KG1 (cell line): ENCODE measurements at places on chromosomes 1 and 21.
A peak's percentile ranks its signal among the peaks of the same experiment; 100 is the strongest.

- DNase-seq = no peak
Measured at GRCh38 chr21:32819694-32820093, 48.1 kb upstream of the PAXBP1 start.

GRCh38 chr1:182688436-182689205, 4.2 kb upstream of the RGS8 start:
- DNase-seq = no peak

DNA sequence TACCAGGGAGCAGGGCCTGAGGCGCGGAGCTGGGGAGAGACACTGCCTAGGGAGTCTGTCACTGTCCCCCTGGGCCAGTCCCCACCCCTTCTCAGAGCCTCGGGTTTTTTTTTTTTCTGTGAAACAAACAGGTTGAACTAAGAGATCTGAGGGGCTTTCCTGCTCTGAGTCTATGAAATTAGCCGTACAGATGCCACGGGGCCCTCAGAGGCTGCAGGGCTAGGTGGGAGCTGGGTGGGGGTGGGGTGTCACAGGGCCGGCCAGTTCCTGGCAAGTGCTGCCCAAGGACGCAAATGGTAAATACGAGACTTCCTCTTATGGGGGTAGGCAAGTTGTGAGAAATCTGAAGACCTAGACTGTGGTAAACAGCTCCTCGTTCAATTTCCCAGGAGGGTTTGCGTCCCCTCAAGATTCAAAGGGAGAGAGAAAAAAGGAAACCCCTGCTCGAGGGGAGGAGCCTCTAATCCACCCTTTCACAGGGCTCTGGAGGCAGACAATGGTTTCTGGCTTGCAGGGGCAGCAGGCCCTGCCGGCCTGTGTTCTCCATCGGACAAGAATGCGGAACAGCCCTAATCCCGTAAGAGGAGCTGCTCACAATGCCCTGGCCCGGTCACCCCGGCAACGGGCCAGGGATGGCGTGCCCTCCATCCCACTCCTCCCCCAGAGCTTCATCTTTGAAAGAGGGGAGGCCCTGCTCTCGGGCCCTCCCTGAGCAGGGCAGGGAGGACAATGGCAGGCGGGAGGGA, 7.8 kb downstream of the NUAK2 start:
- DNase-seq = no peak

- DNase-seq = no peak
Measured at GRCh38 chr21:40057331-40057730, 190.1 kb downstream of the PCP4 start.

- DNase-seq = no peak
Measured at GRCh38 chr21:36695671-36696389, 3.1 kb upstream of the SIM2 start.

DNA sequence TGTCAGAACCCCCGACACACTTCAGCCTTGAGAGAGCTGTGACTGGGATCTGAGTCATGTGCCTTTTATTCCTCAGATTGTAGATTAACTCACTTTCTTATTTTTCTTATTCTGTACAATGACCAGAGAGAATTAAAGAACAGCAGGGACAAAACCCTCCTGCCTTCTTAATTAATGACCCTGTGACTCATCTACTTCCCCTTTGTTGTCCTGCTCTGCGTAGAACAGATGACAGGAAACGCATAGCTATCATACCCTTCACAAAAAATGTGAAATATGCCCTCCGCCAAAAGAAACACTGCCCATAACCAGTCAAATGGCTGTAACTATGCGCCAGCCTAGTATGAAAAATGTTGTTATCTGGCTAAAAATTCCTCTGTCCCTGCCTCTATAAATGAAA, 9.1 kb upstream of the PADI2 start:
- peak; percentile 59 for DNase-seq

DNA sequence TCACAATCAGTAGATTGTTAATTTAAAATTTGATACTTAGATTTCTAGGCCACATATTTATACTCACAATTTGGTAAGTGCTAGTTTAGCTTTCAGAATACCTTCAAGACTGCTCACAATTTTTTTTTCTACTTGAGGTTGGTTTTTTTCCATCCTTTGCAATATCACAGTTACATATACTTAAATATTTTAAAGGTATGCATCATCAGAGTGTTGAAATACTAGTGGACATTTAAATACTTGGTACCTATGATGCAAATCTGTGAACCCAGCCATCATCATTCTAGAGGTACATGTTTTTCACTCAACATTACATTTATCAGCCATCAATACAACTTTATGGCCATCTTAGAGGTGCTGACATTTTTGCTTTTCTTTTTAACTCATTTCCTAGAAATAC, 6.2 kb upstream of the LRRC40 start:
- DNase-seq = no peak

DNA sequence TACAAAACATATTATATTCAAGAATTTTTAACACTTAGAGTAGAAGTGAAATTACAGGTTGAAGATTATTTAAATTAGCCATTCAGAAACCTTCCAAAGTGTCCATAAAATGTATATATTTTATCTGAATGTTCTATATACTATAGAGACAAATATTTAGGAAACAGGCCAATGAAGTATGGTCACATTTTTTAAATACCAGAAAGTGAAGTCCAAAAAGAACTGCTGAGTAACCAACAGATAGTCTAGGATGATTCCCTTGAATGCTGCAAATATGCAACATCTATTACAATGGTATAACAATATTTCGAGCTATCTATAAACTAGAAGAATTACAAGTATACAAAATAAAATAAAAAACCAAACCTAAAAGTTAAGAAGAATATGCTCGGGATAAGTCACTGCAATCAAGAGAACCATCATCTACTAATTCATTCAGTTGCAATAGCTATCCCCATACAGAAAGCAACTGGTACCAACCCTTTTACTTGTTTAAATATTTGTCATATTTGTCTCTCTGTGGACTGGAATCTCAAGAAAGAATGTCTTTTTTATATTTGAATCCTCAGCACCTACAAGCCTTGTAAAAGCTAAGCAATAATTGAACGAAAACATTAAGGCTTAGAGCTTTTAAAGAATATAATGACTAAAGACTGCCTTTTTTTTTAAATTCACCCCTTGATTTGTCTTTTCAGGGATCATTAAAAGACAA, 8.1 kb downstream of the ODF2L start:
- DNase-seq = no peak

DNA sequence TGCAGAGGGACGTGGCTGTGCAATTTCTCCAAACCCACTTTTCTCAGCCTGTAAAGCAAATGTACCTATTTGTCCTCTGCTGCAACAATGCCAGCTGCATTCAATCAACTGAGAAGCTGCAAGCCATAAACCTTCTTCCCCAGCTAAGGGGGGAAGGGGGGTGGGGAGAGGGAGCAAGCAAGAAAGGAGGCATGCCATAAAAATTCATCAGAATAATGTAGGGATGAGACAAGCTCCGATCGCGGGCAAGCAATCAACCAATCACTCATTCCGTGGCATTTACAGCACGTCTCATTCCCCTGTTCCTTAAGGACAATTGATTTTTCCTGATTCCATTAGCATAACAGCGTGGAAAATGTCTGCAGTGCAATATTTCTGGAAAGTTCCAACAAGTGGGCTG, 144.8 kb downstream of the DMRTA2 start:
- DNase-seq = no peak

DNA sequence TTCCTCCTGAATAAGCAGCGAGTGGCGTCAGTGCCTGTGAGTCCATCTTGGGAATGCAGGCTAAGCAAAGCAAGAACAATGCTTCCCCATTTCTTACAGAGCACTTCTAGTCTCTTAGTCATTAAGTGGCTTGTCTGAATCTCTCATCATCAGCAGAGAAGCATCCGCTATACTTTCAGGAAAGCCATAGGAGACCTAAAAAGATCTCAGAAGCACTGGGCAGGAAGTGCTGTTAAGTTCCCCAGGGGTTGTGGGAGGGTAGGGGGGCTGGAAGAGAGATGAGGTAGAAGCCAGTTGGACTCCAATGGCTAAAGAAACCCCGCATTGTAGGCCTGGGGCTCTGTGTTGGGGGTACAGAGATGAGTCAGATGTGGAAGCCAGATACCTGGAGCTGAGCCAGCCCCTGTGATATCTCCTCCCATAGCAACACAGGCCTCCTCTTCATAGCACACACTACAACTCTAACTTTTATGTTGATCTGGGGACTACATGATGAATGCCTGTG, 44.9 kb downstream of the SYT6 start:
- no peak for DNase-seq

- DNase-seq = no peak
Measured at GRCh38 chr1:31637915-31638673, 6.6 kb downstream of the PEF1 start.

DNA sequence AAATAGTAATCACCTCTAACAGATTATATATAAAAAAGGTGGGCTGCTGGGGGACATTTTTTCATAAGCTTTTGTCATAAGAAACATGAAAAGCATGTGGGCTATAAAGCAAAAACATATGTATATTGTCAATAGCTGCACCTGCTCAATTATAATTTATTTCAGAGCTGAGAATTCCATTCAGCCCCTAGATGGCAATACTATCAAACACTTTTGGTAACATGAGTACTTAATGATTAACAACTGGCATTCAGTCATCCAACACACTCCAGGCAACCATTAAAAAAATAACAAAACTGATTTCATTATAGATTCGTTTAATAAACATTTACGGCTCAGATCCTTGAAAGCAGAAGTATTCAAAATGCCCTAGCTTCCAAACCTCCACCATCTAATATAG, 115.1 kb downstream of the KCTD3 start:
- DNase-seq = no peak

GRCh38 chr1:66527686-66528085, 6.3 kb upstream of the SGIP1 start:
- no peak for DNase-seq

GRCh38 chr1:160154790-160155189, 3.4 kb downstream of the ATP1A4 start:
- DNase-seq = no peak

DNA sequence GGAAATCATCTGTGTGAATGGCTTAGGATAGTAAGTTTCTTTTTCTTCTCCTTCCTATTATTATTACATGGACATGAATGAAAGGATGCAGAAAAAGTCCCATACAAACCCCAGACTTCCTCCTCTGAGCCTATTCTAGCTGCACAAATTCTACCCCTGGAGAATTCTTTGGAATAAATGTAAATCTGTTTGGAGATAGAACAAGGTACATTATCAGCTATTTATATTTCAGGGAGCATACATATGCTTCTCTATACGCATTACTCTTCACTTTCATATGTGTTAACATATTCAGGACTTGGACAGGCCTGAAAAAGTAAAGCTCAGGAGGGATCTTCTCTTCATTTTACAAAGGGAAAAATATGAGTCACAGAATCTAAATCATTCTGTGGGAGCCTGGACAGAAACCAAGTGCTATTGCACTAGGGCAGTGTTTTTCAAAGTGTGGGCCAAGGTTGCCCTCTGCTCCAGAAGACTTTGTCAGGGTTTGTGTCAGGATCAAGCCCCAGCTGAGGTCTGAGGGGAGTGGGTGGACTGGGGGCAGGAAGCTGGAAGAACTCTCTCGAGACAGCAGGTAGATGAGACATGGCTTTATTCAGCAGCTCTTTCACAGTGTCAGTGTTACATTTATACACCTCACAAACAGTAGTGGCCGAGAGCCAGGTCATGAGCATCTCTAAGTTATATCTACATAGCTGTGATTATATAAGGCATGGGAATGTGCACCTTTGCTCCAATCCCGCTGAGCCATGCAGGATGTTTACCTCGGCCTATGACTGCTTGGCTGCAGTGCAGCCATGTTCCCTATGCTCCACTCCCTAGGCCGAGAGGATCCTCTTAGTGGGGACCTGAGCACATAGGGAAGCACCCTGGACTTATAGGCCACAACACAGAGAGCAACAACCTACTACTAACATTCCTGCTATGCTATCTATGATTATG, 114.3 kb downstream of the GDAP2 start:
- no peak for DNase-seq

- no peak for DNase-seq
Measured at GRCh38 chr1:227043755-227044154, 103.7 kb downstream of the COQ8A start.

DNA sequence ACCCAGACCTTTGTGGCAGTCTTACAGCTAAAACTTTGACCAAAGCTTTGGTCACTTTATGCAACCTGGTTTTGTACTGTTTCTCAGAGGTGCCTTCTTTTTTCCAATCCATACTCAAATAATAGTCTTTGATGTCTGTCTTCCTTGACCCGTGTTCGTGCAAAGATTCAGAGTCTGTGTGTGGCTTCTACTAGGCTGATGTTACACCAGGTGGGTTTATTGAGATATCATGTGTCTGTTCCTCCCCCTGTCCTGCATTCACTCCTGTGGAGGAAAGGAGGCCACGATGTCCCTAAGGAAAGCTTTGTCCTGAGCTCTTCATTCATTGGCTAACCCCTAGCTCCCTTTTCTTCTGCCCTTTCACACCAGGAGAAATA, 15.0 kb upstream of the IKBKE start:
- no peak for DNase-seq

DNA sequence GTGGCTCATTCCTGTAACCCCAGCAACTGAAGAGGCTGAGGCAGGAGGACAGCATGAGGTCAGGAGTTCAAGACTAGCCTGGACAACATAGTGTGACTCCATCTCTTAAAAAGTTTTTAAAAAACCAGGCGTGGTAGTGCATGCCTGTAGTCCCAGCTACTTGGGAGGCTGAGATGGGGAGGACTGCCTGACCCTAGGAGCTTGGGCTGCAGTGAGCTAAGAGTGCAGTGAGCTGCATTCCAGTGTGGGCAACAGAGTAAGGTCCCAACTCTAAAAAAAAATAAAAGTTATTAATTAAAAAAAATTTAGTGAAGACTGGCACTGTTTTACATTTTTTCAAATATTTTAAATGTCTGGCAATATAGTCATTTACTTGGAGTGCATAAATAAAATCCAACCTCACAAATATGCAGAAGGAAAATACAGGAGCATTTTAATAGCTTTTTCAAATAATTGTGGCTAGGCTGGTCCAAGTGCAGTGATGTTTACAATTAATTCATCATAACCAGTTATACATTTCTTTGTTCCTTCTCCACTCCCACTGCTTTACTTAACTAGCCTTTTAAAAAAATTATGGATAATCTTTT, 10.8 kb downstream of the ZBTB8OS start:
- no peak for DNase-seq

- no peak for DNase-seq
Measured at GRCh38 chr1:241837901-241838300, 10.1 kb upstream of the EXO1 start.

- no peak for DNase-seq
Measured at GRCh38 chr1:246092136-246092535, 414.9 kb downstream of the SMYD3 start.

DNA sequence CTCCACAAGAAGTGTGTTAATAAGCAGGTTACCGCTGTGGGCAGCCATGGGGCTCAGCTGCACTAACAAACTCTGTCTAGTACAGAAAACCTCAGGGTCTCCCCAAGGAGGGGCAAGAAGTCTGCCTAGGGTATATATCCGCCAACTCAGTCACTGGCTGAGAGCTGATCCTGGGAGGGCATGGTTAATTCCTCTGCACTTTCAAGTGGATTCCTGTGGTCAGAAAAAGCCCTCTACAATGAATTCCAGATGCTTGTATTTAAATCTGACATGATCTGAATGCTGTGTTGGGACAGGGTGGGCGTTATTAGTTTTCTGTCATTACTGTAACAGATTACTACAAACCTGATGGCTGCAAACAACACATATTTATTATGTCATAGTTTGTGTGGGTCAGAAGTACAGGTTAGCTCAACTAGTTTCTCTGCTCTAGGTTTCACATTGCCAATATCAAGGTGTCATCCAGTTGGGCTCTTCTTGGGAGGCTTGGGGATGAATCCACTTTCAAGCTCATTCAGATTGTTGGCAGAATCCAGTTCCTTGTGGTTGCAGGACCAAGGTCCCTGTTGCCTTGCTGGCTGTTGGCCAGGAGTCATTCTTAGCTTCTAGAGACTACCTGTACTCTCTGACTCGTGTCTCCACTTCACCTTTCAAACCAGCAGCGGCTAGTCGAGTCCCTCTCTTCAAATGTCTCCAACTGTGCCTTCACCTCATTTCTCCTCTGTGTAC, 8.0 kb upstream of the SELE start:
- DNase-seq = no peak

GRCh38 chr1:86491171-86491950, 22.6 kb downstream of the CLCA1 start:
- DNase-seq = no peak
